IMR-90 (cell line): ENCODE measurements at places on chromosomes 4 and X.

DNA sequence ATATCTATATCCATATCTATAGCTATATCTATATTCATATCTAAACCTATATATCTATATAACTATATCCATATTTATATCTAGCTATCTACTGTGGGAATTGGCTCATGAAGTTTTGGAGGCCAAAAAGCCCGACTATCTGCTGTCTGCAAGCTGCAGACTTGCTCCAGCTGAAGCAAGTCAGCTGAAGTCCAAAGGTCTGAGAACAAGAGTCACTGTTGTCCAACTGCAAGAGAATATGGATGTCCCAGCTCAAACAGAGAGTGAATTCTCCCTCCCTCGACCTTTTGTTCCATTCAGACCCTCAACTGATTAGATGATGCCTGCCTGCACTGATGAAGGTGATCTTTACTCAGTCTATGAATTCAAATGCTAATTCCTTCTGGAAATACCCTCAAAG is 63.3 kb upstream of the VCX start:
- DNase-seq = no peak

DNA sequence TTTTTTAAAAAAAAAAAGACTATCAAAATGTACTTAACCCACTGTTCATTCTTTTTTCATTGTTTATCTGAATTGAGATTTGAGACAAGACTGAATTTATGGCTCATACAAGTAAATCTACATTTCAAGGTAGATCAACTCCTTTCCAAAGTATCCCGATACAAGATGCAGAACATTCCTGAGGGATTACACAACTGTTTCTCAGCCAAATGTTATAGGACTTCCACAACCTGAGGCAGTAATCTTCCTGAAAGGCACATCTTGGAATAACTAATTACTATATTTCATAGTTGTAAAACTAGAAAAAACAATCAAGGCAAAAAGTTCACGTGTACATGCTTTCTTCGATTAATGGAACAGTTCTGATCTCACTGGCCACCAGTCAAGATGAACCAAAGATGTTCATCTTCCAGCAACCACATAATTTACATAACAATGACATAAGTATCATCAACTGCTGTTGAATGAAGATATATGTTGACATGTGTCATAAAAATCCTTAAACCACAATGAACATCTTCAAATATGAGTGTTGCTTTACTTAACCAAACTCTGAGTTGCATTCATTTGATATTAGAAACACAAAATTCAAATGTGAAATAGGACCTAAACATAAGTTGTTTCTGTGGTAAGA is 225.2 kb upstream of the DKK2 start:
- no peak for DNase-seq

GRCh38 chrX:12891915-12892506 is 14.4 kb upstream of the TLR8 start:
- no peak for DNase-seq

GRCh38 chrX:110428144-110428543 is 69.5 kb downstream of the RTL9 start:
- DNase-seq = no peak

DNA sequence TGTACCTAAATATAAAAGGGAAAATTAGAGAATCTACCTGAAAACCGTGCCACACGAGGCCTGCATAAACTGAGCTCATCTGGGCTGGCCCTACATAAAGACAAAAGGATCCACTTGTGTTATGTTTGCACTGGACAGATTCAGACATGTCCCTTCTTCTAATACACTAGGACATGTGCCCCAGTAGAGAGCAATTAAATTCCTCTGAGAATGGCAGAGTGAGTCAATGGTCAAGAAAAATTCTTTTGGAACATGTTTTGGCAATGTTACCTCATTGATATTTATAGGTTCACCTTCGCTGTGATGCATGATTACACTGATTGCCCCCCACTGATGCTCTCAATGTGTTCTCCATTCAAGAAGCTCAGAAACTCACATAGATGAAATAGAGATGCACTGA is 95.2 kb downstream of the MANBA start:
- DNase-seq = peak; percentile 2

- DNase-seq = no peak
Measured at GRCh38 chr4:185332575-185333464, 62.9 kb downstream of the LRP2BP start.

GRCh38 chrX:69324851-69325250 is 159.6 kb upstream of the PJA1 start:
- DNase-seq = no peak

- DNase-seq = peak; percentile 54
Measured at GRCh38 chrX:40644176-40644575, 3.2 kb downstream of the CXorf38 start.

GRCh38 chr4:185566972-185567371 is 31.7 kb upstream of the PDLIM3 start:
- peak; percentile 82 for DNase-seq

- DNase-seq = no peak
Measured at GRCh38 chr4:171629182-171629581, 184.0 kb upstream of the GALNTL6 start.

GRCh38 chrX:25067271-25068172 is 51.8 kb upstream of the ARX start:
- no peak for DNase-seq

DNA sequence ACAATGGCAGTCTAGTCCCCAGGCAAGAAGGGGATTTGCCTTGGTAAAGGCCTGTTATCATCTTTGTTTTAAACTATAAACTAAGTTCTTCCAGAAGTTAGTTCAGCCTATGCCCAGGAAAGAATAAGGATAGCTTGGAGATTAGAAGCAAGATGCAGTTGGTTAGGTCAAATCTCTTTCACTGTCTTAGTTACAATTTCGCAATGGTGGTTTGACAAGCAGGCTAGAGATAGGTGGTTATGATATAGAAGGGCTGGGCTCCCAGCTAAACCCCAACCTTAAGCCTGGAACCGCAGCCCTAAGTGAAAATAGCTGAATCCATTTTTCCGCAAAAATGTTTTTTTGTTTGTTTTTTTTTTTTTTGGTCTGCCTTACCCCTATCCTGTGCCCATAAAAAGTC is 41.8 kb upstream of the NEIL3 start:
- no peak for DNase-seq

- no peak for DNase-seq
Measured at GRCh38 chr4:185716141-185716551, 95.8 kb downstream of the SORBS2 start.

DNA sequence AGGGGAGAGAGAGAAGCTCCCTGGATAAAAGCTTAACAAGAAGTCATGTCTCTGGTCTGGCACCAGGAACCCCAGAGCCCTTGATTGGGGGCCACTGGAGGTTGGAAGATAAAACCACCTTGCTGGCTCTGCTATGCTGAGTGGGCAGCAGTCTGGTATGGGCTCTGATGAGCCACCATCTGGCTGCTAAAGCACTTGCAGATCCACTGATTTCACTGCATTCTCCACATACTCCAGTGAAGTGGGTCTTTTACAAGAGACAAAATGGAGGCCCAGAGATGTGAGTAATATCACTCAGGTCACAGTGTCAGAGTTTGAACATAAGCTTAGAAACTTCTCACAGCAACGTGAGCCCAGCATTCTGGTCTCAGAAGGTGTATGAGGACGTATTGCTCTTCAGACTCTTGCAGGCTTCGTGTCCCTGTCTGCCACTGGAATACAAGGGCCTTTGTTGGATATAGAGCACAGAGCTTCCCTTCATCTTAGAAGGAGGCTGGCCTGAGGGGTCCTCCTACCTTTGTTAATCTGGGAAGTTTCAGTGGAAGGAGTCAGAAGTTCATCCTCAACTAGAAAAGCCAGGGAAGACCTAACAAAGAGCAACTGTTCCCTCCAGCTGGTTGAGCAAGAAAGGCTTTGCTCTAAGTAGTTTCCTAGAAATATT is 11.8 kb downstream of the CLDN2 start:
- peak; percentile 33 for DNase-seq

GRCh38 chrX:131287560-131288179 is 1.4 kb downstream of the IGSF1 start:
- DNase-seq = no peak

DNA sequence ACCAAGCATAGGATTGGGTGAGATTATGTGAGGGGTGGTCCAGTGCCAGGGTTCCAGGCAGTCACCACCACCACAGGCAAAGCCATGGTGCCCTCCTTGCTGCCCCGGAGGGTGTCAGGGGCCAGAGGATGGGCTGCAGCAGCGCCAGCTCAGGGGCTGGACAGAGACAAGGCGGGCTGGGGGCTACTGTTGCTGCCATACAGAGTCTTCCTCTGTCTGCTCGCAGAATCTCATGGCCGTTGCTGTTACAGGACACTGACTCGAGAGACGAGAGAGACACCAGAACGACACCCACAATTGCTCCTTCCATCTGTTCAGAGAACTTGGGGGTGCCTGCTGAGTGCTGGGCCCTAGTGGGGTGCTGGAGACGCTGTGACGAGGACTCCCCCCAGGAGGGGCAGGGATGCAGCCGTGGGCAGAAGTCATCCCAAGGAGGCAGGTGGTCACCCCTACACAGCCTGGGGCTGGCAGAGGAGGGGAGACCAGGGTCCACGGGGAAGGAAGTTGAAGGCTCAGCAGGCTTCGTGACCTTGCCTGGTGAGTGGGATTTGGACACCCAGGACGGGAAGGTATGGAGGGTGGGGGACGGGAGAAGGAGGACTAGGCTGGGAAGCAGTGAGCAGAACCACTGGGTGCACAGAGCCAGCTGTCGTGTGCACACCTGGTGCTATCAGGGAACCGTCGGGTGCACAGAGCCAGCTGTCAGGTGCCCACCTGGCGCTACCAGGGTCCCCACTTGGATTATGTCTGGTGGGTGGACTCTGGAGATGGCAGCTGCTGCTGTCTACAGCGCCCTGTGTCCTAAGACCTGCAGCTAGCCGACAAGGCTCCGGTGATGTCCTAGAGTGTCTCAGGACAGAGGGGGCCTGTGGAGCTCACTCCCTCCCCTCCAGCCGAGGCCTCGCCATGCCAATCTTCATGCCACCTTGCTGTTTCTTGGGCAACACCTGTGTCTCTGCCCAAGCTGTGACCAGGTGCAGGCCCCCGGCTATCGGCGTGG is 43.9 kb upstream of the HMX1 start:
- no peak for DNase-seq

- peak; percentile 41 for DNase-seq
Measured at GRCh38 chr4:53558065-53558801, 33.1 kb downstream of the LNX1 start.

GRCh38 chr4:38082424-38083385 is 122.5 kb downstream of the PTTG2 start:
- peak; percentile 97 for DNase-seq

- no peak for DNase-seq
Measured at GRCh38 chr4:137627739-137628460, 95.6 kb upstream of the PCDH18 start.

DNA sequence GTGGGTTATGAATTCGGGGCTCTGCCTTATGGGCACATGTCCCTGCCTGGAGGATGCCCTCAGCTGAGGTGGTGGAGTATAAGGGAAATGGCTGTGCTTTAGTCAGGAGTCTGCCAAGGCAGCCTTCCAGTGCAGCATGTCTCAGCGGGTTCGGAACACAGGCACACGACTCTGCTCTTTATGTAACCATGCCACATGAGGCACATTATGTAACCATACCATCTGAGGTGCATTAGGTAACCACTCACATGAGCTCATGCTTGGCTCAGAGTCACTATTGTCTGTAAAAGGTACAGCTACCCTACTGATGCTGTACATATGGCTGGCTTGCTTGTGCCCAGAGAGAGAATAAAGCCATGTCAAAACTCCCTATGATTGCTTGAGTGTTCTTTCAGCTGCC is 723.6 kb downstream of the TRAM1L1 start:
- no peak for DNase-seq

- DNase-seq = no peak
Measured at GRCh38 chr4:8649631-8650361, 57.2 kb downstream of the CPZ start.

GRCh38 chr4:186536285-186536684 is 19.1 kb downstream of the MTNR1A start:
- no peak for DNase-seq

DNA sequence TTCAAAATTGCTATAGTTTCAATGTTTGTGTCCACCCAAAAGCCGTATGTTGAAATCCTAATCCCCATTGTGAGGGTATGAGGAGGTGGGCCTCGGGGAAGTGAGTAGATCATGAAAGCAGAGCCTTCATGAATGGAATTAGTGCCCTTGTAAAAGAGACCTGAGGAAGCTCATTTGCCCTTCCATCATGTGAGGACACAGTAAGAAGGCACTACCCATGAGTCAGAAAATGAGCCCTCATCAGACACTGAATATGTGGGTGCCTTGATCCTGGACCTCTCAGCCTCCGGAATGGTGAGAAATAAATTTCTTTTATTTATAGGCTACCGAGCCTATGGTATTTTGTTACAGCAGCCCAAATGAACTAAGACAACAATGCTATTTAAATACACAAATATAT is 57.7 kb upstream of the EFHC2 start:
- peak; percentile 4 for DNase-seq

- no peak for DNase-seq
Measured at GRCh38 chr4:12286351-12286750, 857.7 kb upstream of the HS3ST1 start.

GRCh38 chr4:107247738-107248137 is 211.6 kb upstream of the DKK2 start:
- no peak for DNase-seq

DNA sequence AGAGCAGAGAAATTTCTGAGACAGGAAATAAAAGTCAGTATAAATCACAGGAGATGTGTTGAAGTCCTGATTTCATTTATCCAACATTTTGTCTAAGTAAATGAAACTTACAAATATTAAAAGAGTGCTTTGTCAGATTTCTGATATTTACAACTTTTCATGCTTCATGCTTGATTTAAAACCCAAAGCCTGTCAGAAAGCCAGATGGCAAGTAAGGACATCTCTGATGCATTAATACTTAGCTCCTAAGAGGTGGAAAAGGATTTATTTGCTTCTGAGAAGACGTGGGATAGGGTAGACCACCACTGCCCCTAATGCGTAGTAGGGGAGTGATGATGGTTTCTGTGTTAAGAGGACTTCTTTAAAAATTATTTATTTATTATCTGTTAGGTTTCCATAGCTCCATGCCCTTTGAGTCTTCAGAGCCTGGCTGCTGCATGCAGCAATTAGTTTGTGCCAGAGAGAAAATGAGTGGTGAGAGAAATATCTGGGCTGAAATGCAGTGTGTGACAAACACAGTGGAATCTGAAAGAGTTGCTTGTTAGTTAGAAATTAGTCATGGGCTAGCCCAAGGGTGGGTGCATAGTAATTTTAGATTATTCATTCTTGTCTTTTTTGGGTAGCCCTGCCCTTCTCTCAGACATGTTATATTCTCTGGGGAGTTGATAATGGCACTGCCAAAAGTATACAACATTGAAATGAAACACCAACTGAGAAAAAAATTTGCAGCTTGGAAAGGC is 333.8 kb downstream of the C4orf33 start:
- DNase-seq = no peak

DNA sequence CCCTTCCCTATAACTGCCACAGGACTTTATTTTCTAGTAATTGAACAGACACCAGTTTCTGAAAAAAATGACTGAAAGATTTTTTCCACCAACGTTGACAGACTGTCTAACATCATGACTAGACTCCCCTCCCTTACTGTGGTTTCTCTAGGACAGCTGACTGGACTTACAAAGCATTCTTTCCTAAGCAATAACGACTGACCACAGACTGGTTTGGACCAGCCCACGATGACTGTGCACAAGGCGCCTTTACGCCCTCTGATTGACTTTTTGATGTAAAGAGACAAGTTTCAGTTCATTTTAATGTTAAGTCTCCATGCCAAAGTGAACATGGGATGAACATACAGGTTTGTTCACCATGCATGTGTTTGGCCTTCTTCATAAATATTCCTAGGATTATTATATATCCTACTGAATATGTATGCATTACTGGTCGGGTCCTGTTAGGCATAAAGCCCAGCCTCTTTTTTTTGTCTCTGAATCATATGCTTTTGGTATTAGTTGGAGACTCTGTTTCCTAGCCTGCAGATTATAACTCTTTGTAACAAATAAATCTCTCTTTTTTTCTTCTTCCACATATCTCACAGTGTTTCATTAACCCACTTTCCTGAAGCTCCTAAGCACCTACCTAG is 50.5 kb upstream of the UGT2B4 start:
- no peak for DNase-seq
